Activated effector memory CD4-positive, alpha-beta T cell treated with anti-CD3 and anti-CD28 coated beads, Interleukin-2, amount 50 U/mL, for 16 hours (primary cell): ENCODE measurements at places on chromosomes 13 and 19.
A peak's percentile ranks its signal among the peaks of the same experiment; 100 is the strongest.

GRCh38 chr19:3233831-3234230 is 9.4 kb downstream of the CELF5 start:
- no peak for DNase-seq

GRCh38 chr19:16417660-16418596 is 53.8 kb downstream of the EPS15L1 start:
- peak; percentile 86 for DNase-seq

DNA sequence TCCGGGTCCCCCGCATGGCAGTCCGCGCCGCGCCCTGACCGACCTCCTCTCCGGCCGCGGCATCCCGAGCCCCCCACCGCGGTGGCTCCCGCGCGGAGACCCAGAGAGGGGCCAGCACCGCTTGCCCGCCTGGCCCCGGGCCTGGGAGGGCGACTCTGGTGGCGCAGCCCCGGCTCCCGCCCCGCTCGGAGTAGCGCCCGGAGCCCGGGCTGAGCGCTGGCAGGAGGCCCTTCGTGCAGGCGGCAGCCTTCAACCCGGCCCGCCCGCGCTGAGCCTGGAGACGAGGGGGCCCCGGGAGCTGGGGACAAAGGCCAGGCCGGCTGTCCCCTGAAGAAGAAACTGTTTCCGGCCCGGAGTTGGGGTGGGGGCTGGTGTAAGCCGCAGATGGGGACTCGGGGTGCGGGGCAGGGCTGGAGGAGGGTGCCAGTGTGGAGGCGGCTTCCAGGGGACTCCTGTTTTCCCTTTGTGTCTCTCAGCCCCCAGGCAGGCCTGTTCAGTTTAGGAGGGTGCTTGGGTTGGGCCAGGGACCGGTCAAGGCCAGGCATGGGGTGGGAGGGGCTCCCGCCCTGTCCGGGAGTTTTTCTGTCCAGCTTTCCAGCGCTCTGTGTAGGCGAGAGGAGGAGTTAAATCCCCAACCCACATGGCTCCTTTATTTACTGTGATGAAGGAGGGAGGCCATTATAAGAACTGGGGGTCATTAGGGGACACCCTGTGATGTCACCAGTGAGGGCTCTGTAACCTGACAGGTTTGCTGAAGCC is 935 bp downstream of the LRP3 start:
- no peak for DNase-seq

- DNase-seq = no peak
Observed at GRCh38 chr19:49413348-49413747, 9.9 kb downstream of the PTH2 start.
